ENCODE measurements at places on chromosomes 16 and 17. TPM values are rescaled to one million over a fixed set of nuclear protein-coding genes. Genes with fewer than 3 reads are reported as not detected.

The KRT15 gene
- 11.5 TPM for total RNA-seq

The KRT28 gene
- not detected for total RNA-seq

The P2RX1 gene
- 17.3 TPM for total RNA-seq

The HCRT gene
- total RNA-seq, result not detected

The MEFV gene
- total RNA-seq, result 1.3 TPM

The DLG4 gene
- 54.5 TPM for total RNA-seq

The MINK1 gene
- total RNA-seq, result 25.1 TPM

The PRAC1 gene
- total RNA-seq, result not detected

The RAB40B gene
- 4.1 TPM for total RNA-seq

The GNG13 gene
- total RNA-seq, result not detected

- peak; percentile 27 for DNase-seq
Measured at GRCh38 chr17:19380481-19381301, 2.4 kb downstream of the MAPK7 start.

DNA sequence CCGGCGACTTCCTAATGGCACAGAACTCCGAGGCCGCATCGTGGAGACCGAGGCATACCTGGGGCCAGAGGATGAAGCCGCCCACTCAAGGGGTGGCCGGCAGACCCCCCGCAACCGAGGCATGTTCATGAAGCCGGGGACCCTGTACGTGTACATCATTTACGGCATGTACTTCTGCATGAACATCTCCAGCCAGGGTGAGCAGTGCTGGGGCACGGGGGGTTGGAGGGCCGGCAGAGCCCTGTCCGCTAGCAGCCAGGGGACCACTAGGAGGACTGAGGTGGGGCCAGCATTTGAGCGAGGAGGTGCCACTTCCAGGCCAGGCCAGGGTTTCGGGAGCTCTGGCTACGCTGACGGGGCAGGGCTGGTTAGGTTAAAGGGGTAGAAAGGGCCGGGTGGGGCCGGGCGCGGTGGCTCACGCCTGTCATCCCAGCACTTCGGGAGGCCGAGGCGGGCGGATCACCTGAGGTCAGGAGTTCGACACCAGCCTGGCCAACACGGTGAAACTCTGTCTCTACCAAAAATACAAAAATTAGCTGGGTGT lies 5.1 kb downstream of the MPG start:
- no peak for DNase-seq

GRCh38 chr17:44105941-44106340 lies 17.5 kb downstream of the HDAC5 start:
- no peak for DNase-seq

DNA sequence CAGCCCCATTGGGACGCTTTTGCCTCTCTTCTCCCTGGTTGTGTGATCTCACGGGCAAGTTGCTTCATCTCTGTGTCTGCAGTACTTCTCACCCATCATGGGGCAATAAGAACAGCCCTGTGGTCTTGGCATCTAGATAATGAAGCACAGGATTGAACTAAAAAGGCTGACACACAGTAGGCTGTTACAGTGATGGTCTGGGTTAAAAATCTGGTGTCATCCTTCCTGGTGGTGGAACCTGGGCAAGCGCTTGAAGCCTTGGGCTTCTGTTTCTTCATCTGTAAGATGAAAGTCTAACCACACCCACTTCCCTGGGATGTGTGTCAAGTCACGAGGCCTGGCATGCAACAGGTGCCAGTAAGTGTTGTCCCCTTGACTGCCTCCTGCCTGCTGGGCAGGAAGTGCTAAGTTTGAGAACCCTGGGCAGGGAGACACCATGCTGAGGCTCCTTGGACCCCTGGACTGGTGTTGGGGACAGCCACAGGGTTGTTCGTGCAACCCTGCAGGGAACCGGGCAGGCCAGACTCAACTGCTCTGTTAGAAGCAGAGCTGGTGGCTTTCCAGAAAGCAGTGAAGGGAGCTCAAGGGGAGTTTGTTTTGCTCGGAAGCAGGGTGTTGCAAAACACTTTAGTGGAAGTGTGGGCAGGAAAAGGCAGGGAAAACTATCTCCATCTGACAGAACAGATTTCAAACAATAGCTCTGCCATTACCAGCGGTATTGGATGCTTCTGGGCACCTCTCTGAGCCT lies 5.9 kb upstream of the MAP2K3 start:
- no peak for DNase-seq

DNA sequence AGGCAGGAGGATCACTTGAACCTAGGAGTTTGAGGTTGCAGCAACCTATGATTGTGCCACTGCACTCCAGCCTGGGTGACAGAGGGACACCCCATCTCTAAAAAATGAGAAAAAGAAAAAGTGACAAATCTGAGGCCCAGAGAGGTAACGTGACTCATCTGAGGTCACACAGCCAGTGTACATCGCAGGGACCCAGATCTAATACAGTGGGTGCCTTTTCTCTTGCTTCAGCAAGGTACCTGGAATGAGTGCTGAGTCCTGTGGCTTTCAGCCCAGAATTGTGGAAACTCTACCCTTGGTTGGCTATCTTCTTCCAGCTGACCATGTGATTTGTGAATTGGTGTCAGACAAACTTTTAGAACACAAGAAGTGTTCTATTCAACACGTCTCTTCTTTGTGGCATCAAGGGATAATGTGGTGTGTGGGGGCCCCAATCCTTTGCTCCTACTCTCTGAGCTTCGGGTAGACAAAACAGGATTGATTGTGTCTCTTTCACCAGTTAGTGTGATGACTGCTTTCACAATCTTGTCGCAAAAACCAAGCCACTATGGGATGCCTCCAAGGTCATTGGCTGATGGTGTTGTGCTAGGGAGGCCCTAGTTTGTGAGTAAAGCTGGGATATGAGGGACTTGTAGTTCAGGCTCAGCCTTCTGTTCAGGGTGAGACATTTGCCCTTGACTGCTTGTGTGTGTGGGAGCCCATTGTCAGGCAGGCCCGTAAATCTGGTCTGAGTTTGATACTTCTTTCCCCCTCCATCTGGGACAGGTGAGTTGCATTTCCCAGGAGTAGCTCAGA lies 71.0 kb downstream of the MSI2 start:
- DNase-seq, result no peak

- DNase-seq, result no peak
Measured at GRCh38 chr17:29607557-29608195, 14.7 kb downstream of the ANKRD13B start.

GRCh38 chr16:52389045-52389444 lies 157.9 kb downstream of the TOX3 start:
- DNase-seq, result no peak

DNA sequence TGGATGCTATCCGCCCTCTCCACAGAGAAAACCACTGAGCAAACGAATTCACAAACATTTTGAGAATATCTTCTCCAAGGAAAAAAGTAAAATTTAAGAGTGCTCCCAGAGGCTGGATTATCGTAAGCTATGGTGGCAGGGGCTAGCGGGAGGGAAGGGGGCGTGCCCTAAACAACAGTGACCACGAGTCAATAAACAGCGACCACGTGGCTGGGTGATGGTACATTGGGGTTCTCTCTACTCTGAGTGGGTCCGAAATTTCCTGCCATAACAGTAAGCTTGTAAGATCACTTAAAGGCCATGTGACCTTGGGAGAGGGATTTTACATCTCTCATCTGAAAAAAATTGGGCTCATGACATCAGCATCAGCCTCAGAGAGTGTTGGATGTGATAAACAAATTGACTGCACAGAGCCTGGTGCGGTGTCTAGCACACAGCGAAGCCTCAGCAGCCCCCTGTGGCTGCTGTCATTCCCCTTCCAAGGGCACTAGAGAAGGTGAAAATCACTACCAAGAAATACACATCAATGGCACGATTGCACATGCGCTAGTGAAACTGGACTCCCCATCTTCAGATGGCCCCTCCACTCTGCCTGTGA lies 213.2 kb downstream of the XYLT1 start:
- DNase-seq, result no peak

- DNase-seq, result no peak
Measured at GRCh38 chr17:47983492-47984223, 12.7 kb downstream of the CDK5RAP3 start.

DNA sequence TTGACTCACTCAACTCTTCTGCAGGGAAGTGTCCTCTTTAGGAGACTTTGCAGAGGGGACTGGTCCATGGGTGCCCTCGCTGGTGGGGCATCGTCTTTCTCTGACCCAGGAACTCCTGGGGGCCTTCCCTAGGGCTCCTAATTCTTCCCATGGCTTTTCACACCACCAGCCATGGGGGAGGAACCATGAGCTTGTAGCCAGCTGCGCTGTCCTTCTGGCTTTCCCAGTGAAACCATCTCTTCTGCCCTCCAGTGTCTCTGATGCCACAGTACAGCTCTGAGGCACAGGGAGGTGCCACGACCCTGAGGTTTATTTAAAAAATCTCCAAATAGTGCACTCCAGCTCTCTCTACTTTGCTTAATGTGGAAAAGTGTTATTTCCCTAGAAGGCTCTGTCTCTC lies 78.6 kb downstream of the SDR42E1 start:
- DNase-seq, result no peak

DNA sequence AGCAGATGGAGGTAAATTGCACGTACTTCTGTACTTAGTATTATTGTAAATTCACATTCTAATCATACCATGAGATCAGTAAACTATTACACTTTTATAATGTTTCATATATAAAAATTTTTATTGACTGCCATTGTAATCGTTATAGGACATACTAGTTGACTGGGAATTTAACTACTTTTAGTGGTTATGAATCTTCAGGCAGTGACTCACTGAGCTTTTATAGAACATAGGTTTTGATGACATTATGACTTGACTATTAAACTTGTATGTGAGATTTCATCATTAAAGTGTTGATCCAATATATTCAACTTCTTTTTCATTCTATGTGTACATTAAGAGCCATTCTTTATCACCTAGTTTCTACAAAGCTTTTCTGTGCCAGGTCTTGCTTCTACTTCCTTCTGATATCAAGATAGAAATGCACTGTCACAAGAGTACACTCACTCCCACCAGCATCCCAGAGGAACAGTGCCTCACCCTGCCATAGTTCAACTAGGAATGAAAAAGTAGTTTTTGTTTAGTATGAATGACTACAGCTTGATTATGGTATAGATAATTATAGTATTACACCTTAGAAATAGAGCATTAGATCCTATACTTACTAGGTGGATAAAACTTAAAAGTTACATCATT lies 142.4 kb upstream of the RBL2 start:
- DNase-seq, result no peak

GRCh38 chr17:73760439-73760758 lies 116.2 kb upstream of the SDK2 start:
- DNase-seq, result no peak

GRCh38 chr17:32226886-32227285 lies 38.7 kb upstream of the RHBDL3 start:
- no peak for DNase-seq

GRCh38 chr17:55587608-55588139 lies 76.4 kb upstream of the SMIM36 start:
- DNase-seq, result peak; percentile 83

GRCh38 chr17:51149163-51149562 lies 4.2 kb upstream of the NME1 start:
- DNase-seq, result no peak

DNA sequence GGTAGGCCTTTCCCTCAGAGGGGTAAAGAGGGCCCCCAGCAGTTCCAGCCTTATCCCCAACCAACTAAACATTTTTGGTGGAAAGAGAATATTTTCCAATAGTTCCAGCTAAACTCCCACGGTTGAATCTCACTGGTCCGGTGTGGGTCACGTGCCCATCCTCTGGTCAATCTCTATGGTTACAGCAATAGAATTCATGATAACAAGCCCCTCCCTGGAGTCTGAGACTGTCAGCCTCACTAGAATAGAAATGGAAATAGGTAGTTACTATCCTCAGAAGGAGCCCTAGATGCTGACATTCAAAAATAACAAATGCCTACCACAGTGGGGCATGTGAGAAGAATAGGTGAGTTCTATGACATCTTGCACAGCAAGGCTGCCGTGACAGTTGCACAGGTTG lies 37.5 kb upstream of the LITAF start:
- DNase-seq, result no peak

DNA sequence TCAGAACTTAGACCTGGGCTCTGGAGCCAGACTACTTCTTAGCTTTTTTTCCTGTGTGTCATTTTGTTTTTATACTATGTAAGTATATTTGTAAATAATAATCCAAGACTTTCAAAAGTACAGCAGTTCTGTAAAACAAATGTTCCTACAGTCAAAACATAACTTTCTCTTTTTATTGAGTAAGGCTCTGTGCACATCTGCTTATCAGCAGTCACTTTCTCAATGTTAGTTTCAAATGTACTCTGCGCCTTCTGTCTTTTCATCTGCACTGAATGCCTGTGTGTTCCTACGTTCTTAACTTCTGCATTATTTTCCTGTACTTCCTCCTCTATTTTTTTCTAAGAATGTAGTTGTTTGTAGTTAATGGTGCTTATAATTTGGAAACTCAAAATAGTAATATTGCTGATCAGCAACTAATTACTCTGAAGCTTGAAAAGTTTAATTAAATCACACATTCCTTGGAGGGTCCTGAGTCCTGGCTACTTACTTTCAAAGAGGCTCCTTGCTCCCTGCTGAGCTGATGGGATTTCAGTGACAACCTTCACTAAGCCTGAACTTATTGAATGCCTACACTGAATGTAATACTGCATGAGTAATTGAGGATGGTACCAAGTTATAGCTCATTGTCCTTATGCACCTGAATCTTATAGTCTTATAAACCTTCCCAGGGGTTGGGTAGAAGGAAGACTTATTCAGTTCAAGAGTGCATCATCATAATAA lies 329.9 kb downstream of the KCNJ2 start:
- no peak for DNase-seq

GRCh38 chr16:30914830-30915229 lies 8.5 kb upstream of the FBXL19 start:
- DNase-seq, result no peak

Measured in uterus (tissue), 4 donors.